Inflammatory macrophage treated with lipopolysaccharide for 1 hour (primary cell): ENCODE measurements at places on chromosomes 6 and 20.
A peak's percentile ranks its signal among the peaks of the same experiment; 100 is the strongest.

DNA sequence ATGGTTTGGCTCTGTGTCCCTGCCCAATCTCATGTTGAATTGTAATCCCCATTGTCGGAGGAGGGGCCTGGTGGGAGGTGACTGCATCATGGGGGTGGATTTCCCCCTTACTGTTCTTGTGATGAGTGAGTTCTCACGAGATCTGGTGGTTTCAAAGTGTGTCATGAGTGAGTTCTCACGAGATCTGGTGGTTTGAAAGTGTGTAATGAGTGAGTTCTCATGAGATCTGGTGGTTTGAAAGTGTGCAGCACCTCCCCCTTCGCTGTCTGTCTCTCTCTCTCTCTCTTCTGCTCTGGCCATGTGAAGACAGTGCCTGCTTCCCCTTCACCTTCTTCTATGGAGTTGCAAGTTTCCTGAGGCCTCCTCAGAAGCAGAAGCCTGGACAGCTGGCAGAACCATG, 87.6 kb downstream of the MYLK4 start:
- peak; percentile 40 for DNase-seq

DNA sequence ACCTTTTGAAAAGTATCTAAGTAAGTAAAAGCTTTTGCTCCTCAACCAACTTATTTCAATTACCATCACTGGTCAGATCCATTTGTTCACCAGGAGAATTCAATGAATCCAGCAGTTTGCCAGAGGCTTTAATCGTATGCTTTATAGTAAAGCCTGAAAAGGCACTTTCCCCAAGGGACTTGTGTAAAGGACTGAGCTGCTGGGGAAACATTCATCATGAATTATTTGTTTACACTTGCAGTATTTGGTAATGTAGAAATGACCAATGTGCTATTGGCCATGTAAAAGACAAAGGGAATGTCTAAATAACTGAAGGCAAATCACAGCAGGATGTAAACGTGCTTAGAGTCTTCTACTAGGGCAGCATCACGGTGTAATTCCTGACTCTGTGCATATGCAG, 471.4 kb downstream of the ADGRB3 start:
- no peak for DNase-seq

DNA sequence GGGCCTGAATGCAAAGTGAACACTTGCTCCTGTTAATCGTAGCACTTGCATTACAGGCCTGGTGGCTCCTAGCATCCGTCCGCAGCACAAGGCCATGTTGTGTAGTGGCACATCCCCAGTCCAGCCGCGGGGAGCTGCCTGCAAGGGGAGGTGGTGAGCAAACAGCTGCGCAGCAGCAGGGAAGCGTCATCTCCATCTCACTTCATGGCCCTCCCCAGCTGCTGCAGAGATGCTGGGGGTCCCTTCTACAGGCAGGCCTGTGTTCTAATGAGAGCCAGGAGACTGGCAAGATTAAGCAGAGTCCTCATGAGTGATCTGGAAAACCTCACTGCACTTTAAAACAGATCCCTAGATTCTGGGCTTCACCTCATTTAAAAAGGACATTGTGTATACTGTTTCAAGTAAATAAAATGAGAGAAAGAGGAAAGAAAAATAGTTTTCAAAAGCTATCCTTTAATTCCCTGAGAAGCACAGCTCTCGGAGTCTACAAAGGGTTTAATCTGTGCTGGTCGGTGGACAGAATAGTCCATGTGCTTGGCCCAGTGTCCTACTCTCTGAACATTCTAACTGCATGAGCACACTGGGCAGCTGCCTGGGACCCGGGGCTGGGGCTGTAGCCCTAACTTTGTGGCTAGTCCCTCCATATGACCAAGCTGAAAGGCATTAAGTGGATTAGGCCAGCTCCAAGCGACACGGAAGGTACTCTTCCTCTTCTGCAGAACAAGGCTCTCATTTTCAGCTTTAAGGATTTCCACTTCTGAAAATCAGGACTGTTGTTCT, 125.8 kb downstream of the LY86 start:
- no peak for DNase-seq

- no peak for DNase-seq
Measured at GRCh38 chr6:160174681-160175080, 53.1 kb downstream of the SLC22A1 start.

GRCh38 chr6:129508477-129509145, 201.4 kb downstream of the ARHGAP18 start:
- no peak for DNase-seq

GRCh38 chr6:131803007-131803769, 4.6 kb upstream of the ENPP1 start:
- DNase-seq, result no peak

DNA sequence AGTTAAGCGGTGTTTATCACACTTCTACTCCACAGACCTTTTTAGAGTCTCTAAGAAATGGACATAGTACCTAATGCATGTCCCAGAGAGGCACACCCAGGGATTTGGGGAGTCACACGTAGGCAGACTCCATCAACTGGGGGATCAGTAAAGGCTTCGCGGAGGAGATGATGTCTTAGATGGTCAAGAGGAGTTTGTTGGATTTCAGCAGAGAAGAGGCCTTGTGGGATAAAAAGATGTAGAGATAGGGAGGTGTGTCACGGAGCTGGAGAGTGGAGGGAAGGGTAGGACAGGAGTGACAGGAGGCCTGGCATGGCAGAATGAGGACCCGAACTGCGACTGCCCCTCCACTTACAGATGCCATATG, 9.1 kb downstream of the DYNLRB1 start:
- no peak for DNase-seq

GRCh38 chr6:37699138-37699766, 1.6 kb upstream of the MDGA1 start:
- no peak for DNase-seq

DNA sequence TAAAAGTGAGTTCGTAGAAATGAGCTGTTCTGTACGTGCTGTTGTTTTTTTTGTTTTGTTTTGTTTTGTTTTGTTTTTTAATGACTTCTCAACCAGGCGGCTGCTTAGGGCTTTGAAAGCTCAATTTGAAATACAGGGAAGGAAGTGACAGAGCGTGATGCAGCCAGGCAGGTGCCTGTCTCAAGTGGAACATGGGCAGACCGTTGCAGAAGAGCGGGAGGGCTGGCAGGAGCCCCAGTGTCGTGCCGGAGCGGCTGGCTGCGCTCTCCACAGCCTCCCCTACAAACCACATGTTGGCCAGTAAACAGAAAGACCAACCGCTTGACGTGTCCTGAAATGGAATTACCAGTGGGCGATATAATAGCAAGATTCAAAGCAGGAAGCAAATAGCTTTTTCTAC, 164.9 kb upstream of the RREB1 start:
- DNase-seq, result peak; percentile 40
